Hepatocyte (in vitro differentiated cells): ENCODE measurements at places on chromosomes 11 and 22. TPM values are rescaled to one million over a fixed set of nuclear protein-coding genes. Genes with fewer than 3 reads are reported as not detected.

GRCh38 chr11:33907421-33907820 is 15.5 kb upstream of the LMO2 start:
- DNase-seq = no peak

GRCh38 chr11:117618982-117619355 is 178.0 kb downstream of the DSCAML1 start:
- DNase-seq = no peak

DNA sequence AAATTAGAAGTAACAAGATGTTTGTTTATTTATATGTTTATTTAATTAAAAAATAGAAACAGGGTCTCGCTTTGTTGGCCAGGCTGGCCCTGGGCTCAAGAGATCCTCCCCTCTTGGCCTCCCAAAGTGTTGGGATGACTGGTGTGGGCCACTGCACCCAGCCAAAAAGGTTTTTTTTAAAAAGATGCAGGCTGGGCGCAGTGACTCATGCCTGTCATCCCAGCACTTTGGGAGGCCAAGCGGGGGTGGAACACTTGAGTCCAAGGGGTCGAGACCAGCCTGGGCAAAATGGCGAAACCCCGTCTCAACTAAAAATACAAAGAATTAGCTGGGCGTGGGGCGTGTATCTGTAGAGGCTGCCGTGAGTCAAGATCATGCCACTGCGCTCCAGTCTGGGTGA is 13.4 kb downstream of the DRD4 start:
- no peak for DNase-seq

DNA sequence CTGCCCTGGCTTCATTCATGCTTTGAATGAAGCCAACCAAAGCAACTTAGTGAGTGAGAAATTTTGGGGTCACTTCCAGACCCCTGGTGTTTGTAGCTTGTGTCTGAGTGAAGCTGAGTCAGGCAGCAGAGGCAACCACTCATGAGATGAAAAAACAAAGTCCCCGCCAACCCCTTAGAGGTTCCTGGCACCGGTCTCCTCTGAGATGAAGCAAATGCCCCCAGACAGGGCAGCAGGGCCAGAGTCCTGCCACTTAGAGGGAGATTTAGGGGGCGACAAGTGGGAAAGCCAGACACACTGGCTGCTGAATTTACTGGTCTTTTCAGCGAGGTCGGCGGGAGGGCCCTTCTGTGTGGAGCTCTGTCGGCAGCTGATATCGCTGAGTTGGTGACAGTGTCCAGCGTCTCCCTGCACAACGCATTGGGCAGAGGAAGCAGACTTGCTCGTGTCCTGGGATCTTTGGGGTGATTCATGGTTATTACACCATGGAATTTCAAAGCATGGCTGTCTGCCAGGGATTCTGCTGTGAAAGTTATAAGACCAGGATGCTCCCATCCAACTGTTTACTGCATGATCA is 482.6 kb downstream of the MIAT start:
- DNase-seq = peak; percentile 55

- no peak for DNase-seq
Observed at GRCh38 chr11:123093739-123094138, 31.8 kb upstream of the HSPA8 start.

DNA sequence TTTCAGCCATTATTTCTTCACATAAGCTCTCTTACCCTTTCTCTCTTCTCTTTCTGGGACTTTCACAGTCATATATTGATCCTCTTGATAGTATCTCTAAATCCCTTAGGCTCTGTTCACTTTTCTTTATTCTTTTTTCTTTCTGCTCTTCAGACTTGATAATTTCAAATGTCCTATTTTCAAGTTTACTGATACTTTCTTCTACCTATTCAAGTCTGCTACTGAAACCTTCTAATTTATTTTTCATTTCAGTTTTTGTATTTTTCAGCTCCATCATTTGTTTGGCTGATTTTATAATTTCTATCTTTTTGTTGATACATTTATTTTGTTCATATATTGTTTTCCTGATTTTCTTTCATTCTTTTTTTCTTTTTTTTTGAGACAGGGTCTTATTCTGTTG is 79.1 kb downstream of the SNX19 start:
- DNase-seq = no peak

- DNase-seq = no peak
Observed at GRCh38 chr11:11884774-11885481, 43.2 kb downstream of the USP47 start.

GRCh38 chr22:29022101-29022817 is 39.4 kb downstream of the C22orf31 start:
- peak; percentile 16 for DNase-seq

DNA sequence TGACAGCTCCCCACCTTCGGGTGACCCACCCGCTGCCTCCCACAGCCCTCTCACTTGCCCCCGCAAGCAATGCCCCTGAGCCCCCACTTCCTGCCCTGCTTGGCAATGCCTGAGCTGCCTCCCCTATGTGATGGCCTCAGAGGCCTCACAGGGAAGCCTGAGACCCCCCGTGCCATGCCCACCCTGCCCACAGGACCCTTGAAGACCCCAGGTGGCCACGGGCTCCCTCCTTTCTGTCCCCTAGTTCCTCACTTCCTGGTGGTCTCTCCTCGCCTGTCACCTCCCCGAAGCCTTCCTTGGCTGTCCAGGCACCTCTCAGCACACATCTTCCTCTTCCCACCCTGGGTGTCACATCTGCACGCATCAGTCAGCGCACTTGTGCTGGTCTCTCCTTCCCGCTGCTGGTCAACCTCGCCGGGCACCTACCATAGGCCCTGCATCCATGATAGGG is 90.5 kb downstream of the BRD1 start:
- no peak for DNase-seq

DNA sequence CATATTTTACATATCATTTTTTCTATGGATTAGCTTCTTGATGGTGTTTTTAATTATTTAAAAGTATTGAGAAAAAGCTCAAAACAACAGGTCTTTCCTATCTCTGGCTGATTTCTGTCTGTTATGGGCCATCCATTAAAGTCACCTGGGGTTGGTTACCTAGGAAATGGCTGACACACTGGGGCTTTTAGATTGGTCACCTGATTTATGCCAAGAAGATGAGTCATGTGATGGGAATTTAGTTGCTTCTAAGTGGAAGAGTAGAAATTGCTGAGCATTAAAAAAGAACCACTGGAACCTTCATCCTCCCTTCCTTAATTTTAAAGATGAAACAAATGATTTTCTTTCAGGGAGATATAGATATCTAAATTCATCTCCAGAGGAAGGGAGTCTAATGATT is 48.8 kb upstream of the LARGE1 start:
- DNase-seq = peak; percentile 52

DNA sequence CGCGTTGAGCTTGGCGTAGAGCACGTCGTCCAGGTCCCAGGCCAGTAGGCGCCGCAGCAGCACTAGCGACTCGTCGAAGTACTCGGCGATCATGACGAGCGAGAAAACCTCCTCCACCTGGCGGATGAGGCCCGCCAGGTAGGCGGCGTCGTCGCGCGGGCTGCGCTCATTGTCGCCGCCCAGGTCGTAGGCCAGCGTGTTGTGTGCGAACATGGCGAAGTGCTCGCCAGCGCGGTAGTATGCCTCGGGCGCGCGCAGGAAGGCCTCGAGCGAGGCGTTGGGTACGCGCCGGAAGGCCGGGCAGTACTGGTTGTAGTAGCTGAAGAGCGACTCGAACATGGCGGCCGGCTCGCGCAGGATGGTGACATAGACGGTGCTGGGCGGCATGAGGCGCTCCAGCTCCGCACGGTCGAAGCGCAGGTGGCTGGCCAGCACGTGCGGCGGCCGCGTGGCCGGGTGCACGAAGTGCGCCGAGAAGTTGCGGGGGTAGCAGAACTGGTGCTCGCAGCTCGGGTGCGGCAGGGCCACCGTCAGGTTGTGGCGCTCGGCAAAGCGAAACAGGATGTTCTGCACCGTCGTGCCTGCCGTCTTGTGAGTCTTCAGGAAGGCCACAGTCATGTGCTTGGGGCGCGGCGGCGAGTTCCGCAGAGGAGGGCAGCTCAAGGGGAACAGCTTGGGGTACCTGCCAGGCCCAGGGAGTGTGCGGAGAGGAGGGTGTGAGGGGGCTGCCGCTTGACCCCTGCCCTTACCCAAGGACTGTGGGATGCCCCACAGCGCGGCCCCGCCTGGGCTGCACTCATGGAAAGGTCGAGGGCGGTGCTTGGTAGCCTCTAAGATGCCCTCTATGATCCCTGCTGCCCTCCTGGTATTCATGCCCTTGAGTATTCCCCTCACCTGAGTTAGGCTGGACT is 5.7 kb downstream of the GAL3ST3 start:
- no peak for DNase-seq

DNA sequence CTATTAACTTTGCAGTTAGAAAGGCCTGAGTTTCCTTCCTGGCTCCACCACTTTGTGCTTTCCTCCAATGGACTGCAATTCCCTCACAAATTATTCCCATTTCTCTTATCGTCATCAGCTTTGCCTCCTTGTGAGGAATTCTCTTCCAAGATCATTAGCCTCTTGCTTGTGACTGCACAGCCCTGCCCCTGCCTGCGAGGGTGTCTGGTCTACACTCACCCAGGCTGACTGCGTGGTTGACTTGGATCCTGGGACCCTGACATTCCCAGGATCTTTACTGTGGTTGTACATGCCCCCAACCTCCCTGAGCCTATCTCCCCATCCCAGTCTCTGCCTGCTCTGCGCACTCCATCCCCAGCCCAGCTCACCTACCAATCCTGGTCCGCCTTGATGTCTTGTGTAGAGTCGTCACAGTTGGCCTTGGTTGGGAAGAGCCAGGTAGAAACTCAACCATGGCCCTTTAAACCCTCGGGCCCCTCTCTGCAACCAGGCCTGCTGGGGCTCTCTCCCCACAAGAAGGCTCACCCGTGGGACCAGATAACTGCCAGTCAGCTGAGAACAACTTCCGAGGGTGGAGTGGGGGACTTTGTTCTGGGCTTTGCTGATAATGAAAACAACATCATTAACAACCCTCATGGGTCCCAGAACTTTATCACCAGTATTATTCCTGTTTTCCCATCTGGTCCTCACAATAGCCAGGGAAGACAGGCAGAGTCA is at the start of gene OR2AT4:
OR2AT4 (minus strand) TSS at position 421 of the 717 bp plus-strand sequence.
- no peak for DNase-seq

- no peak for DNase-seq
Observed at GRCh38 chr11:128551058-128551457, 36.3 kb downstream of the ETS1 start.

- DNase-seq = peak; percentile 24
Observed at GRCh38 chr11:101915791-101916291, 481 bp downstream of the ANGPTL5 start.

DNA sequence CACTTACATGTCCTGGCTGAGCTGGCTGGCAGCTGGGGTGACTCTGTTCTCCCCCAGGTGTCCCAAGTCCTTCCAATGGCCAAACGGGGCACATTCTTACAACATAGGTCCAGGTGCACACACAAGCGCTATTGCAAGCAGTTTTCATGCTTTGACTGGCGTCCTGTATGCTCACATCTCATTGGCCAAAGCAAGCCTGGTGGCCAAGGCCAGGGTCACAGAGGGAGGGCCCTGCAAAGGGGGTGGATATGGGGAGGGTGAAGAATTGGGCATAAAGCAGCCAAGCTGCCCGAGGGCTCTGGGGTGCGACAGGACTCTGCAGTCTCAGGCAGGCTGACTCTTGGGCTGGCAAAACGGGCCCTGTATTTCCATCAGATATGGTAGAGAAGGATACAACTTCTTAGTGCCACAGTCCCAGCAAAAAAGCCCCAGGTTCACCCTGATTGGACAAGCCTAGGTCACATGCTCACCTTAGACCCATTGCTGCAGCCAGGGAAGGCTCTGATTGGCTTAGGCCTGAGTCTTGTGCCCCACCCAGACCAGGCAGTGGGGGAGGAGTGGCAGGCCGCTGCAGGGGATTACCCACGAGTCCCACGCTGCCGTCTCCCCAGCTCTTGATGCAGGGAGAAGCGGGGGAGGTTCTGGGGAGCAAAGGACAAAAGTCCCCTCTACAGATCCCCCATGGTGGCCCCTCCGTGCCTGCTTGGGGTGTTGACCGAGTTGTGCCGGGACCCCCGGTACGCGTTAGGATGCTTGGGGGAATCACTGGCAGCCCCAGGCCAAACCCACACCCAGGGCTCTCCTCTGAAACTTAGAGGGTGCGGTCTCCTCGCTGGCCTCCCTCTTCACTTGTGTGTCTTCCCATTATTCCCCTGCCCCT is 110.8 kb downstream of the ARHGAP8 start:
- DNase-seq = no peak

SEPTIN5 gene
- 9.4 and 9.7 TPM in 2 replicates for polyA plus RNA-seq

KRTAP5-2 gene
- polyA plus RNA-seq = not detected in 2 replicates

FIBIN gene
- polyA plus RNA-seq = 25.2 and 36.5 TPM in 2 replicates

IFT27 gene
- 25.3 and 36.4 TPM in 2 replicates for polyA plus RNA-seq

MS4A3 gene
- not detected in 2 replicates for polyA plus RNA-seq

PATE2 gene
- 0.16 and 0.69 TPM in 2 replicates for polyA plus RNA-seq

TMPRSS4 gene
- 12.1 and 16.2 TPM in 2 replicates for polyA plus RNA-seq

LRRC75B gene
- polyA plus RNA-seq = 34.5 and 38.2 TPM in 2 replicates

MOV10L1 gene
- polyA plus RNA-seq = 0.36 and 2.0 TPM in 2 replicates

OVOL1 gene
- 20.6 and 20.8 TPM in 2 replicates for polyA plus RNA-seq

OR51B4 gene
- 0.17 TPM in 1 of 2 replicates, not detected in the other for polyA plus RNA-seq

ALDH3B2 gene
- polyA plus RNA-seq = 0.61 and 1.6 TPM in 2 replicates

SEC14L2 gene
- polyA plus RNA-seq = 9.0 and 10.9 TPM in 2 replicates

ELMOD1 gene
- 3.1 and 5.3 TPM in 2 replicates for polyA plus RNA-seq

OR6A2 gene
- not detected in 2 replicates for polyA plus RNA-seq

UBE4A gene
- 19.7 and 22.4 TPM in 2 replicates for polyA plus RNA-seq

MPPED2 gene
- 7.0 and 7.9 TPM in 2 replicates for polyA plus RNA-seq

CECR2 gene
- polyA plus RNA-seq = 1.2 and 2.2 TPM in 2 replicates
